ENCODE measurements at places on chromosomes 3 and 15. TPM values are rescaled to one million over a fixed set of nuclear protein-coding genes. Genes with fewer than 3 reads are reported as not detected.

Gene COL6A6
- 0.83 TPM for total RNA-seq

Gene TLE3
- total RNA-seq, result 61.7 TPM

Gene HHATL
- total RNA-seq, result 444 TPM

Gene SMAD6
- total RNA-seq, result 20.8 TPM

Gene CCR2
- total RNA-seq, result 2.1 TPM

Gene IL5RA
- 0.51 TPM for total RNA-seq

Gene PARP3
- total RNA-seq, result 12.8 TPM

Gene SPINK8
- not detected for total RNA-seq

Gene GPR160
- total RNA-seq, result 0.75 TPM

Gene GRM7
- total RNA-seq, result not detected

Gene NUTM1
- not detected for total RNA-seq

Gene ABI3BP
- 46.7 TPM for total RNA-seq

Gene TM4SF1
- 341 TPM for total RNA-seq

Gene UTS2B
- 0.39 TPM for total RNA-seq

Gene FGF12
- total RNA-seq, result 126 TPM

Gene STAB1
- total RNA-seq, result 62.6 TPM

Gene GOLGA6L7
- total RNA-seq, result not detected

Gene SCG3
- not detected for total RNA-seq

Gene FETUB
- not detected for total RNA-seq

Gene RLBP1
- not detected for total RNA-seq

Gene BRK1
- 94.3 TPM for total RNA-seq

Gene HAUS2
- total RNA-seq, result 23.0 TPM

Gene LYZL4
- total RNA-seq, result not detected

Gene CASR
- total RNA-seq, result not detected

Gene AGBL1
- not detected for total RNA-seq

Gene IL17RD
- 2.8 TPM for total RNA-seq

Gene SCN10A
- total RNA-seq, result 0.90 TPM

Gene IL20RB
- total RNA-seq, result 0.41 TPM

Gene CKMT1B
- total RNA-seq, result not detected

Gene UPK1B
- total RNA-seq, result 5.2 TPM

Gene C2CD4B
- total RNA-seq, result 5.9 TPM

Gene PTH1R
- 10.1 TPM for total RNA-seq

Gene SI
- not detected for total RNA-seq

Gene LRRC31
- total RNA-seq, result not detected

Gene STRIT1
- not detected for total RNA-seq

Gene CD86
- 5.1 TPM for total RNA-seq

Gene MUC4
- 0.12 TPM for total RNA-seq

Gene XCR1
- total RNA-seq, result not detected

Gene ROPN1B
- total RNA-seq, result 4.7 TPM

Measured in right atrium auricular region (tissue), 2 donors.